ENCODE measurements at places on chromosomes 5 and 9.
A peak's percentile ranks its signal among the peaks of the same experiment; 100 is the strongest.

DNA sequence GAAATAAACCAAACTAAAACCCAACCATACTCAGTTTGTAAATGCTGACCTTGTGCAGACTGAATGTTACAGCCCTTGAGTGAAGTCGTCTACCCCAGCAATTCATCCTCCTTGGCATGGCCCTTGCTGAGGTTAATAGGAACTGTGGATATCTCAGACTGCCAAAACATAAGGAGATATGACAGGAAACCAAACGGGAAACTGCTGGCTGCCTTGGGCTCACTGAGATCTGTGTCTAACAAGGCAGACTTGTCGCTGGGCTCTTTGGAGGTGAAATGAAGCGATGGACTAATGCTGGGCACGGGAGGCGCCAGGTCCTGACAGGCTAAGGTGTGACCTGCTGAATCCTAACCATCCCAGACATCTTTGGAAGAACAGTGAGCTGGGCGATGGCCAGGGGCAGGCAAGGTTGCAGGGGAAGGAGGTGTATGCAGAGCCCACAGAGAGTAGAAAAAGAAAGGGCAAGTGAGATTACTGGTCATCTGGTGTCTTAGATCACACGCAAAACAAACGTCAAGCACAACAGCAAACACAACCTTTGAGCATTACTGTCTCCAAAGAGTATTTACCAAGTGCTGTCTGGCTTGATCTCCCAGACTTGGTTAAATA lies 44.6 kb upstream of the ALDH1A1 start:
- no peak for DNase-seq

GRCh38 chr5:22070186-22070728 lies 782.9 kb downstream of the CDH12 start:
- no peak for DNase-seq

- DNase-seq = no peak
These were observed 88.2 kb downstream of the PTPN3 start for GRCh38 chr9:109409773-109410397.

- DNase-seq = no peak
These were observed 685.6 kb downstream of the CETN3 start for GRCh38 chr5:89723907-89724306.

- peak; percentile 56 for DNase-seq
These were observed at the start of gene DIAPH1 for GRCh38 chr5:141618804-141619554. DIAPH1 (minus strand) TSS chr5:141619000; CDS start chr5:141618914, 86 bp downstream.

DNA sequence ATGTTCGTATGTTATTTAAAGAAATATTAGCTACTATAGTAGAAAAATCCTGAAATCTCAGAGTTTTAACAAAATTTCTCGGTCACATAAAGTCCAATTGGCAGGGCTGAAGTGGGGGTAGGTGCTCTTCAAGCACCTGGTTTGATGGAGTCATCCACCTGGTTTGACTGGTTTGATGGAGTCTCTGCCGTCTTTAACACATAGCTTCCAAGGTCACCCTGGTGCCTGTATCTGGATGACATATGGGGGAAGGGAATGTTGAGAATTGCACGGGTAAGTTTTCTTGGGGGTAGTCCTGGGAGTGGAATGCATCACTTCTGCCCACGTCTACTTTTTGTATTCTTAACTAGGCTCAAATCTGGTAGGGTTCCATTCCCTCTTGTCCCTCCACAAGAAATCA lies 351.2 kb downstream of the SH3GL2 start:
- DNase-seq = no peak

GRCh38 chr5:34496260-34496691 lies 159.9 kb upstream of the RAI14 start:
- no peak for DNase-seq

GRCh38 chr9:105405514-105406131 lies 42.2 kb upstream of the FSD1L start:
- DNase-seq = peak; percentile 5
